ENCODE measurements at places on chromosomes 11 and 22. TPM values are rescaled to one million over a fixed set of nuclear protein-coding genes. Genes with fewer than 3 reads are reported as not detected.

SLC22A8 gene
- total RNA-seq = not detected

GGT5 gene
- 1.8 TPM for total RNA-seq

TECTA gene
- 0.08 TPM for total RNA-seq

INPP5J gene
- total RNA-seq = 0.78 TPM

HIKESHI gene
- total RNA-seq = 41.2 TPM

PACSIN3 gene
- total RNA-seq = 31.9 TPM

OAF gene
- 13.3 TPM for total RNA-seq

PATE2 gene
- total RNA-seq = not detected

SPTBN2 gene
- 11.7 TPM for total RNA-seq

Measured in A549 treated with CORT108297 at 1 μM for 4 hours (cell line).